ENCODE measurements at places on chromosomes 7 and 10.

DNA sequence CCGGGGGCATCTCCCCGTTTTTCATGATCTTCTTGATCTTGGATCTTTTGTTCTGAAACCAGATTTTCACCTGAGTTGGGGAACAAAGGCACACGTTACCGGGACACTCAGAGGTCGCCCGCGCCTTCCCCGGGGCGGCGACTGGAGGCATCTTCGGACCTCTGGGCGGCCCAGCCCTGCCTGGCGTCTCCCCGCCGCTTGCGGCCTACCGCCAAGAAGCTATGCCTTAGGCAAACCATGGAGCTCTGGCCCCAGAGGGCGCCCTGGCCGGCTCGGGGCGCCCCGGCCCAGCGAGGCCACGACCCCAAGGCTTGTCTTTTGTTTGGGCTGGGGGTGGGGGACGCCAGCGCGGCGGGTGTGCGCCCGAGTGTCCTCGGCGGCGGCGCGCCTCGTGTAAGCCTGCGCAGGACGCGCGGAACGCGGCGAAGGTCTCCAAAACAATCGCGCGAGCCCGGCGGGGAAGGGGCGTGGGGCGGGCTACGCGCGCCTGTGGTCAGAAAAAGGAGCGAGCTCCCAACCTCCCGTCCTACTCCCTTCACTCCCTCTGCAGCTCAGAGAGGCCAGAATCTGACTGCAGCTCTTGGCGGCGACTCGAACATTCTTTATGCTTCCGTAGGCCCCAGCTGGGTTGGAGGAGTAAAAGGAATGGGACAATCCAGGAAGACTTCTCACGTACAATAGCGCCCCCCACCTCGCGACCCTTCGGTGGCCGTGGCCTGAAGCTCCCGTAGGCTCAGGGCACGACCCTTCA is 3.5 kb downstream of the DLX5 start:
- no peak for DNase-seq

DNA sequence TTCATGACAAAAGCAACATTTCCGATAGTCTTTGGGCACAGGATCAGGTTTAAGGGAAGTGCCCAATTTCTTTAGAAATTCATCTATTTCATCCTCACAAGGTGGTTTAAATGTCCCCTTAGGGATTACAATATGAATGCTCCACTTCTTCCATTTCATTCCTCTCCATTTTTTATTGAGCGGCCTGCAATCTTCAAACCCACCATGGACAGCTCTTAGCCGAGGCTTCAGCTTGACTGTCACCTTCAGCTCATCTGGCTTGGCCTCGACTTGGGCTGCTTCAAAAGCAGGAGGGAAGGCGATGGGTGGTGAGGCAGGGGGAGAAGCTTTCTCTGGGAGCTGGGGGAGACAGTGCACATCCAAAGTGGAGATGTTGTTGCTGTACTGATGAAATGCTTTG is 123.2 kb downstream of the GALNT11 start:
- no peak for DNase-seq

DNA sequence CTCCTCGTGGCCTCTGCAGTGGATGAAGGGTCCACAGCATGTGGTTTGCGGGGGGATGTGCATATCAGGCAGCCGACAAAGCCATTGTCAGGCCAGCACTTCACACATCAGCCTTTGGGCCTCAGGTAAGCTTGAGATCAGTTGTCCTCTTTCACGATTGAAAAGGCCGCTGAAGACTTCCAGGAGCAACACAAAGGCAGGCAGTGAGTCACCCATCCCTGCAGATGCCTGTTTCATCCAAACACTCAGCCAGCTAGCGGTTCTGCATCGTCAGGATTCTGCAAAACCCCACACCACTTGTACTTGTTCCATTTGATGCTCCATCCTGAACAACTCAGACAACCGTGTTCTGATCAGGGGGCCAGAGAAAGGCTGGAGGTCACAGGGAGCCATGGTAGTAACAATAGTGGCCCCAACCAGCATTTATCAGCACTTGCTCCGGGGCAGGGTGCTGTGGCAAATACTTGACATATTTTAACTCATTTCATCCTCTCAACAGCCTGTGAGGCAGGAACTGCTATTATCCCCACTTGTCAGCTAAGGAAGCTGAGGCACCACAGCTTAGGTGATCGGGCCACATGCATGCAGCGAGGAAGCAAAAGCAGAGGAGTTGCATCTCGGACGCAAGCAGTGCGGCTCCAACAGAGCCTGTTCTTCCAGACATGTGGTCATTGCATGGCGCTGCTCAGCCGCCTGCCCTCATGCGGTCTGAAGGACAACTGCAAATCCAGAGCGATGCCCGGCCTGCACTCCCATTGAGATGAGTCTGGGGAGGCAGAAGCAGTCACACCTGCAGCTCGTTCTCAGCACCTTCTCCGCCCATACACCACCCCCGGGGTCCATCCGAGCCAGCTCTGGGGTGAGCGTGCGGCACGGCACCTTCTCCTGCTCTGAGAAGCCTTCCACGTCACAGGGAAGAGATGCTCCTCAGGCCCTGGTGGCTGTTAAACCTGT is 144.9 kb downstream of the PAXIP1 start:
- no peak for DNase-seq

DNA sequence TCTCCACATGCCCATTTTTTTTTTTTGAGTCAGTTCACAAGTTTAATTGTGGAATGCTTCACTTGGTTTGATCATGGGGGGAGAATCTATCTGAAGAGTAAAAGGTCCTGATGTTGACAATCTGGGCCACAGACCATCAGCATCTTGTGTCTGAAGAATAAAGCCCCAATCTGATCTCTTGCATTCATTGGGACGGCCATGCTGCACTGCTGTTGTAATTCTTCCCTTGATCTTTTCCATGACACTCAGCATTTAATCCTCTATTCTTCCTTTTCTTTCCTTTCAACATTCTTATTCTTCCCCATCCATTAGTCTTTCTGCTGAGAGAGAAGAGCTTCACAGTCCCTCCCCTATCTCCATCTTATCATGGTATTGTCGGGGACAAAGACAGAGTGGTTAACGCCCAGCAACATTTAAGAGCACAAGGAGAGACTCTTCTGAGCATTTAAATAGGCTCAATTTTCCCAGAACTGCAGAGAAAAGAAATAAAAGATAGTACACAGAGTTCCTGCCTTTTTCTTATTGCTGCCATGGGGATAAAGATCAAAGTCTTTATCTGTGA is 1157.3 kb downstream of the SORCS3 start:
- no peak for DNase-seq

- DNase-seq = no peak
Measured at GRCh38 chr10:105149371-105149891, 508.3 kb downstream of the SORCS3 start.

- DNase-seq = no peak
Measured at GRCh38 chr10:91540733-91541132, 92.1 kb downstream of the PPP1R3C start.

- DNase-seq = peak; percentile 41
Measured at GRCh38 chr10:79137826-79138225, 69.1 kb downstream of the ZMIZ1 start.

DNA sequence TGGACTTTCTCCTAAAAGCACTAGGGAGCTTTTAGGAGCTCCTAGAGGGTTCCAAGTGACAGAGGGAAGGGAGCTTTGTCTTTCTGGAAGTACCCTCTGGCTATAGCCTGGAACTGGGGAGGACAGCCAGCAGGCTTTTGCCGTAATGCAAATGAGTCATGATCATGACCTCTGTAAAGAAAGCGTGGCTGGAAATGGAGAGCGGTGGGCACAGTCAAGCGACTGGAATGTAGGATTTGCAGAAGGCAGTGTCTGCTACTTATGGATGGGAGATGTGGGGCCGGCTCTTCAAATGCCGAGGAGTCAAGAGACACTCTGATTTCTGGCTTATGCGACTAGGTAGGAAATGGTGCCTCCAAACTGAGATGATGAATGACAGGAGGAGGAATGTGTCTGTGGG is 34.6 kb upstream of the PLPP4 start:
- DNase-seq = no peak

GRCh38 chr10:51340845-51341610 is 266.7 kb downstream of the PRKG1 start:
- DNase-seq = no peak

DNA sequence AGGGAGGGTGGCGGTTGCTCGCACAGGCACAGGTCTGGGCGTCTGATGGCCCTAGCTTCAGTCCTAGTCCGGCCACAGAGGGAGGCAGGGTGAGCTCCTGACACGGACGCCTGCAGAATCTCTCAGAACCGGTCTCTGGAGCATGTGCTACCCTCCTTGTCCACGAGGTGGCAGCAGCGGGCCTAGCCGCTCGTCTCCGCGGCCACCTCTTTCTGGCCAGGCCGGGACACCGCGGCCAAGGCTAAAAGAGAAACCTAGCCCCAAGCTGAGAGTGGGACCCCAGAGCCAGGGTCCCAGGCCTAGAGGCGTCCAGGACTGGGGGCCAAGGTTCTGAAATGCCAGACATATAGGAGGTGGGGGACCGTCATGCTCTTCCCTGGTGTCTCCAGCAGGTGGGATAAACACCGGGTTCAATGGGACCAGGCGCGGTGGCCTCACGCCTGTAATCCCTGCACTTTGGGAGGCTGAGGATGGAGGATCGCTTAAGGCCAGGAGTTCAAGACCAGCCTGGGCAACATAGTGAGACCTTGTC is 3.2 kb upstream of the LAT2 start:
- DNase-seq = peak; percentile 50

DNA sequence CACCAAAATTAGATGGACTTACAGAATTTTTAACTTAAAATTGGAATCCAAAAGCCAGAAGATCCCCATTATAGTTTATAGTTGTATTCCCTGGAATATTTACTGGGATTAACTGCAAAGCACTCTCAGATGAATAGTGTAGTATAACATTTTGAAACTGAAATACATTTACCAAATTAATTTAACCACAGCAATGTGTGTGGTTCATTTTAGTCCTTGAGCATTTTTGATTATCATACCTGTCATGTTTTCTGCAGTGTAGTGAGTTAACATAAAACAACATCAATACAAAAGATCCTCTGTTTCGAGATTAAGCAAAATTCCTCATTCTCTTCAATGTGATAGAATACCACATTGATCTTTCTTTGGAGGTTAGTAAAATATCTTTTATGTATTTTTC is 3.7 kb downstream of the VIM start:
- no peak for DNase-seq

- no peak for DNase-seq
Measured at GRCh38 chr7:36264123-36264801, 111.2 kb downstream of the EEPD1 start.

GRCh38 chr7:142485617-142486226 is 227.9 kb upstream of the PRSS58 start:
- DNase-seq = no peak

DNA sequence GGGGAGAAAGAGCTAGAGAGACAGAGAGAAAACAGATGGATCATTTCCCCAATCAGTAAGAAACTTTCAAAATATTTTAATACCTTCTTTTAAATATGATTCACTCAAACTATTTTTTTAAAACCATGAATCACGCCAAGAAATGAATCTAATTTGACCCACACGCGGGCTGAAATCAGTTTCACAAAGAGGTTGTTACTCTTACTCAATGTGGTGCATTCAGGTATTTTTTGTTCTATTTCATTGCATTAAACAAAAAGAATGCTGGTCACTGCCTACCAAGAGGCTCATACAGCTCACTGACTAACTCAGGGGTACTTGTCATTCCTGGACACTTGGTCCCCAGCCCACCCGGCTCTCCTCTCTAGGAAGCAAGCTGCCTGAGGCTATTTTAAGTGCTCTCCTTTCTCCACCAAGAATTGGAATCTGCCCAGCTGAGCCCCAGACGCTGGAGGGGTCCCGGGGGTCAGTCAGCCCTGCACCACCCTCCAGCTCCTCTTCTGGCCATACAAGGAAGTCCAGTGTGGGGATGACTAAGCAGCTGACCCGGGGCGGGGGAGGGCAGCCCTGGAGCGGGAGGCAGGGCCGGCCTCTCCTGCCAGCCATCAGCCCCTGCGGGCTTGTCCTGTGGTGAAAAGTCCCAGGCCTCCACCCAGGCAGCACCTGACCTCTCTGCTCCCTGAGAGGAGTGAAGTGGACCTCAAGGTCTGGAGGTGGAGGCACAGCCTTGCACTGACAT is 21.7 kb upstream of the PFKP start:
- no peak for DNase-seq

GRCh38 chr10:34826857-34827766 is 12.0 kb upstream of the PARD3 start:
- no peak for DNase-seq

- no peak for DNase-seq
Measured at GRCh38 chr10:128476368-128476725, 350.1 kb upstream of the MKI67 start.

DNA sequence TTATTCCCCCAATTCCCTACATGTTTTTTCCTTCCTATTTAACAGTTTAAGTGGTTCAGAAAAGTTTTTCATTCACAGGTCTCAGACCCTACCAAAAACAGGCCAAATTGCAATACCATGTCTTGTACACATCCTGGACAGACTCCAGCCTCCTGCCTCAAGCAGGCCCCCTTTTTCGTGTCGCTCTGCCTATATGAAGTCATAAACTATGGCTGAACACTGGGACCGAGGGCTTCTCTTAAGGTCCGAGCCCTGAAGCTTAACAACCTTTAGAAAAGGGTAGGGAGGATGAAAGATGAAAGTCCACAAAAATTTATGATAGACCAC is 1.4 kb downstream of the FBXW4 start:
- no peak for DNase-seq

DNA sequence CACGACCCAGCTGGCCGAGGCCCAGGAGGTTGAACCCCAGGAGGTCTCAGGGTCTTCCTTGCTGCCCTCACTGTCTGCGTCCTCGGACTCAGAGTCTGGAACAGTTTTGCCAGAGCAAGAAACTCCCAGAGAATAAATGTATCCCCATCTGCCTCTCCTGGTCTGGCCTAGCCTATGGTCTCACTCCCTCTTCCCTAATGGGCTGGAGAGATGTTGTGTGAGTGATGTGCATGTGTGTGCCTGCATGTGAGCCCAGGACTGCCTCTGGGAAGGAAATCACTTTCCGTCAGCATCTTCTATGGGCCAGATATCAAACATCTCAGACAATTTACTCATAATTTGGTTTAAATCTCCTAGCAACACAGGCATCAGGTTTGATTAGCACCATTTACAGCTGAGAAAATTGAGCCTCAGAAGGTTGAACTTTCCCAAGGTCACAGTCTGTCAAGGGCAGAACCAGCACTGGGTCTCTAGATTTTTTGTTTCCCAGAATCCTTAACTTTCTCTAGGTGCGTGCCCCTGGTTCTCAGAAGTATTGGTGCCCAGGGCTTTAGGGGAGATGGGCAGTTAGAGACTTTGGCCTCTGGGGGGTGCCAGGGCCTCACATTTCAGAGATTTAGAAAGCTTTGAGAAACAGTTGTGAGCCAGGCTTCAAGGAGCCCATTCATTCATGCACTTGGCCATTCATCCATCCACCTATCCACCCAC is 4.9 kb downstream of the TMEM270 start:
- DNase-seq = no peak

DNA sequence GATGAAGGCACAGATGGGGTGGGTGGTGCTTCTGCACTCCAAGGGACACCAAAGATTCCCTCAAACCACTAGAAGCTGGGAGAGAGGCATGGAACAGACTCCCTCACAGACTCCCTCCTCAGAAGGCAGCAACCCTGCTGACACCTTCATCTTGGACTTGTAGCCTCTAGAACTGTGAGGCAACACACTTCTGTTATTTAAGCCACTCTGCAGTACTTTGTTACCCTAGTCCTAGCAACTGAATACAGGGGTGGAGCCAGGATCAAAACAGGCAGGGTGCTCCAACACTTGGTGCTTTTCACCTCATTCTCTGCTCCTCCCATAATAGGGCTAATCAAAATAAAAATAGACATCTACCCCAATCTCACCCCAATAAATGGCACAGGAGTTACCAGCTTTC is 2.3 kb upstream of the GSTO1 start:
- DNase-seq = no peak

GRCh38 chr7:148306759-148307158 is 283.8 kb upstream of the C7orf33 start:
- DNase-seq = no peak

All from stimulated activated CD8-positive, alpha-beta memory T cell treated with anti-CD3 and anti-CD28 coated beads, Interleukin-15, amount 100 ng/mL, for 48 hours (primary cell).